ENCODE measurements at places on chromosomes 5 and 9.

- DNase-seq = no peak
Measured at GRCh38 chr9:19995619-19996018, 206.8 kb upstream of the SLC24A2 start.

DNA sequence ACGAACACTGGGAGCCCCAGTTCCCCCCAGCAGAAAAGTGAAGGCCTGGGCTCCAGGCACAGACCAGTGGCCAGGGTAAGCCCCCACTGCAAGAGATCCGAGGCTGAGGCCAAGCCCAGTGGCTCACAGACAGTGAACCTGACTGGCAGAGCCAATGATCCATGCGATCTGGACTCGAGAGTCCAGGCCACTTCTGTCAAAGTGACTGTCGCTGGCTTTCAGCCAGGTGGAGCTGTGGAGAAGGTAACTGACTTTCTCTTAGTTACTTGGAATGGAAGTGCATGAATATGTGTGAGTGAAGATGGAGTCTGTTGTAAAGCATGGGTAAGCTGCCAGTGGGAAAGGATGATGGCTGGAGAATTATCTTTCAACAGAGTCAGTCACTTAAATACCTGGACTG, 99.7 kb downstream of the GOLPH3 start:
- DNase-seq = no peak

DNA sequence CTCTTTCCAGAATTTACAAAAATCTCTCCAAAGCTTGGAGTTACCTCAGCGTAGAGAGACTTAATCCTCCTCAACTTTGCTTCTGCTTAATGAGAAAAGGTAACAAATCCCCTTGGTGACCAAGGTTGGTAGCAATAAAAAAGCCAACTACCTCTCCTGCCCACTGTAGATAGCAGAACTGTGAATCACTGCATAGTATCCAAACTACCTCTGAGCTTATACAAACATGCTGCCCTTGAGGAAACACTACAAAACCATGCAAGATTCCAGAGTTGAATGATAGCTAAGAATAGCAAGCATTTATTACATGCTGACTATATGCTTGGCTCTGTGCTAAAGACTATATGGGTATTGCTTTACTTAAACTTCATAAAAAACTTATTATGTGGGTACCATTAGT, 2.8 kb upstream of the ADAMTS12 start:
- no peak for DNase-seq

- DNase-seq = no peak
Measured at GRCh38 chr9:92189782-92190535, 74.7 kb upstream of the SPTLC1 start.

DNA sequence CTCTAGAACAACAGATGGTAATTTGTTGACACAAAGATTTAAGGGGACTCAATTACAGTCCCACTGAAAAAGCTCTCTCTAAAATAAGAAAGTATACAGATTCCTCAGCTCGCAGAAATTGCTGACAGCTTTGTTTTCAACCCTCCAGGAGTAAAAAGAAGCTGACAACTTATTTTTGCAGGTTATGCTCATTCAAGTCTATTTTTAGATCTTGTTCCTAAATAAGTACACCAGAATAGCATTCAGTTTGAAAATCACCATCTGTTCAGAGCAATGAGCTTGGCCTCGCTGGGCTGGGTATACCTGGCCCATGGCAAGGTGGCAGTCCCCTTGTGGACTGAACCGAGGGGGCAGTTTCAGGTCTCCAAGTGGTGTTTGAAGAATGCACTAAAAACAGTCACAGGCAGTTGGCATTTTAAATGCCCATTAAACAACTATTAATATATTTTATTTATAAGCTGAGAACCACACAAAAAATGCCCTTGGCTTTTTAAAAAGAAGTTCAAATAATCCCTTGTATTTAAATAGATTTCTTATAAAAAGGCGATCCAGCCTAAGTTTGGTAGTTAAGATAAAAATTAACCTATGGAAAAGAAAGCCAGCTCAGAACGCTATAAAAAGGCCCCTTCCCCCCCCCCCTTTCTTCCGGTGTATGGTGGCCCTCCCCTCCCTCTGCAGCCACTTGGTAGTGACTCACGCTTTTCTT, 169.2 kb downstream of the AUH start:
- no peak for DNase-seq

- DNase-seq = no peak
Measured at GRCh38 chr5:77210964-77211690, 647 bp downstream of the PDE8B start.

- DNase-seq = no peak
Measured at GRCh38 chr9:26261503-26262330, 583.5 kb upstream of the TUSC1 start.

GRCh38 chr9:15231788-15232635, 75.0 kb downstream of the TTC39B start:
- DNase-seq = no peak

GRCh38 chr9:134670851-134671281, 29.3 kb downstream of the COL5A1 start:
- no peak for DNase-seq

- no peak for DNase-seq
Measured at GRCh38 chr9:131447600-131447999, 53.7 kb downstream of the PRRC2B start.

- DNase-seq = no peak
Measured at GRCh38 chr5:86460519-86460918, 157.2 kb upstream of the COX7C start.

Data from mesothelial cell of epicardium (in vitro differentiated cells).